ENCODE measurements at places on chromosomes 1 and 21.
A peak's percentile ranks its signal among the peaks of the same experiment; 100 is the strongest.

GRCh38 chr21:42850866-42851391, 28.4 kb downstream of the WDR4 start:
- DNase-seq: no peak

GRCh38 chr1:156704930-156705320, 458 bp downstream of the CRABP2 start:
- DNase-seq: peak; percentile 74

GRCh38 chr1:36284061-36284460, 22.1 kb upstream of the SH3D21 start:
- peak; percentile 47 for DNase-seq

- DNase-seq: no peak
Observed at GRCh38 chr1:159851407-159851806, 11.1 kb downstream of the VSIG8 start.

DNA sequence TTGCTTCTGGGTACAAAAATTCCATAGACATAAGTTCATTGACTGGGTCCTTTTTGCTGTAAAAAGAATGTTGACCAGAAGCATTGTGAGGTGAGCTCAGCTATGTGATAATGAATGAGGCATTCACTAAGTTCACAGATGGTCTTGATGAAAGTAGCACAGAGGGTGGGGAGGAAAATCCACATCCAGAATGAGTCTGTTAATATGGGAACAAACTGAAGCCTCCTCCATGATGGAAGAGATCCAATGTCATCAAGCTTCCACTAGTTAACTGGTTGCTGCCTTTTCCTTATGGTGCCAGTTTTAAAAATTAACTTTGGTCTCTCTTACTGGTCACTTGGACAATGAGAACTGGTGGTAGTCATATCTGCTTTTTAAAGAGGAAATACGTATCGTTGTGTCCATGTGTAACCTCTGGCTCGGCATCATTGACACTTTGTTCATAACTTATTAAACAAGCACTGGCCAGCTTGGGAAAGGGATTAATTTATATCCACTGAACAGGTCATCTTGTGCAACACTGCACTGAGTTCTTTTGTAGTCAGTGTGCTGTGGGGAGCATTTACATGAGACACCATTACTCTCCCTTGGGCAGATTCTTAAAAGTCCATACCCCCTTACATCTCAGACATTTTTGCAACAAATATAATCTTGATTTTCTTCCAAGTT, 88.6 kb downstream of the ADAMTS1 start:
- DNase-seq: peak; percentile 88

- DNase-seq: no peak
Observed at GRCh38 chr1:238826891-238827290, 559.5 kb upstream of the CHRM3 start.

DNA sequence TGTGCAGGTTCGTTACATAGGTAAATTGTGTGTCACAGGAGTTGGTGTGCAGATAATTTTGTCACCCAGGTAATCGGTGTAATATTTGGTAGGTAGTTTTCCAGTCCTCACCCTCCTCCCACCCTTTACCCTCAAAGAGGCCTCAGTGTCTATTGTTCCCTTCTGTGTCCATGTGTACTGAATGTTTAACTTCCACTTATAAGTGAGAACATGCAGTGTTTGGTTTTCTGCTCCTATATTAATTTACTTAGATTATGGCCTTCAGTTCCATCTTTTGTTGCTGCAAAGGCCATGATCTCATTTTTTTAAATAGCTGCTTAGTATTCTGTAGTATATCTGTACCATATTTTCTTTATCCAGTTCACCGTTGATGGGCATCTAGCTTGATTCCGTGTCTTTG, 87.3 kb downstream of the RPS6KC1 start:
- DNase-seq: no peak

DNA sequence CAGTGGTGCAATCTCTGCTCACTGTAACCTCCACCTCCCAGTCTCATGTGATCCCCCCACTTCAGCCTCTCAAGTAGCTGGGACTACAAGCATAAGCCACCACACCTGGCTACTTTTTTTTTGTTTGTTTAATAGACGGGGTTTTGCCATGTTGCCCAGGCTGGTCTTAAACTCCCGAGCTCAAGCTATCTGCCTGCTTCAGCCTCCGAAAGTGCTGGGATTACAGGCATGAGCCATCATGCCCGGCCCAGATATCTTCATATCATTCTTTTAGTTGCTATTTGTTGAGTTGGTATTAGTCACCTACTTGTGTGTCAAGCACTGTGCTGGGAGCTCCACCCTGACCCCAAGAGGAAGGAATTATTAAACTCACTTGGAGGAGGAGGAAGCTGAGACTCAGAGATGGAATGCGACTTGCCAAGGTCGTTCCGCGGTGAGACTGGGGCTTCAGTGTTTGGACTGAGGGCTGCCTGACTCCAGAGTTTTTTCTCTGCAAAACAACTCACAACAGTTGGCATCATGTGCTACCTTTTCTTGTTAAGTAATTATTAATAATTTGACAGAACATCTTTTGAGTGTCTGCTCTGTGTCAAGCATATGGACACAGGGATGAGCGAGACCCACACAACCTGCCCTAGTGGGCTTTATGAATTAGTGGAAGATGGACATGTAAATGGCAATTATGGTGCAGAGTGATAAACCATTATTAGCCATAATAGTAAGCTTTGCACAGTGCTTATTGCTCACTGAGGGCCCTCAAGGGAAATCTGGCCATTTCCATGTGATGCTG, 132.0 kb downstream of the FOXD2 start:
- DNase-seq: peak; percentile 98

GRCh38 chr21:36694593-36695282, 4.2 kb upstream of the SIM2 start:
- no peak for DNase-seq

DNA sequence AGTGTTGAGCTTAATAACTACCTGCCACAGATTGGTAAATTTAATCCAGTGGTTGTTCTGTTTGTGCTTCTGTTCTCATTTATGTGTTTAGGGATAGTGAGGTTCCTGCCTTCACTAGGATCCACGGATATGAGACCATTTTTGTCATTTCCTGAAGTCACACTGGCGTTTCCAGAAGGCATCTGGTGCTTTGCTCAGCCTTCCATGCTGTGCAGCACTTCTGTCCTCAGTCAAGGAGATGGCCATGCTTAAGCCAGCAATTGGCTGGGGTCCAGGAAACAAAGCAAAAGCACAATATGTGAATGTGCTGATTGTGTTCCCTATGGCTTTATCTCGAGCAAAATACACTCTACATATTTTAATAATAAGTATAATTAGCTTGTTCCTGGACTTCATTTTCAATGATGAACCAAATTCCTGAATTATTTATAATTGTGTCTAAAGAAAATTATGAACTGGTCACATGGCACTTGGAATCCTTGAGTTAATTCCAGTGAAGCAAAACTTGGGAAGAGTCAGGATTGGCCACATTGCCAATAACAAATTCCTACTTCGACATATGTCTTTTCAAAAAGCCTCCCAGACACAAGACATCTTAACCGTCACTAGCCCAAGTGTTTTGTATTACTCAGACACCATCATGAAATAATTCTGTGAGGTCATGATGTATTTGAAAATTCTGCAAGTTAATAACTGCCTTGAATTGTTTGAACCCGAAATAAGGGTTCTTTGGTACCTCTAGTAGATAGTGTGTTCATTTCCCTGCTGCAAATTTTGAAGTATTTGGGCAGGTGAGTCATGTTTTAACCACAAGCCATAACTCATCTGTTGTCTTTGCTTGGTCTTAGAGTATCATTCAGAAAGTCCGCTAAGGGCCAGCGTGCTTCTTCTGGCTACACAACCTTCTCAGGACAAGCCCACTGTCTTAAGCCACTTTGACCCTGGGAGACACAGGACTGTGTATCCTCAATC, 412.4 kb downstream of the DISC1 start:
- DNase-seq: peak; percentile 33

DNA sequence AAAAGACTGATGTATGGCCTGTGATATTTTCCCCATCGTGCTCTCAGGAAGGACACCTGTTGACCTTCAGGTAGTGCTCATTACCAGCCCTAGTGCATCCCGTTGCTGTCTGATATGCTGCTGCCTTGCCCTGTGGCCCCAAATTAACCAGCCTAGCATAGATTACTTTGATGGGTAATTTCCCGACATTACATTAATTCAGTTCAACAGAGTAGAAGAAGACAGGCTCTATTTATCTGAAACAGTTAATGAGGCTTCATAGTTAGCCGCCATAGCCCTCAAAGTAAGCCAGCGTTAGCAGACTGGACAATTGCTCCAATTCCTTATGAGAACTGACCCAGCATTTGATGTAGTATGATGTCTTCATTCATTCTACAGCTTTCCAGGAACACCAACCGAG, 257.6 kb downstream of the OLFM3 start:
- DNase-seq: no peak

DNA sequence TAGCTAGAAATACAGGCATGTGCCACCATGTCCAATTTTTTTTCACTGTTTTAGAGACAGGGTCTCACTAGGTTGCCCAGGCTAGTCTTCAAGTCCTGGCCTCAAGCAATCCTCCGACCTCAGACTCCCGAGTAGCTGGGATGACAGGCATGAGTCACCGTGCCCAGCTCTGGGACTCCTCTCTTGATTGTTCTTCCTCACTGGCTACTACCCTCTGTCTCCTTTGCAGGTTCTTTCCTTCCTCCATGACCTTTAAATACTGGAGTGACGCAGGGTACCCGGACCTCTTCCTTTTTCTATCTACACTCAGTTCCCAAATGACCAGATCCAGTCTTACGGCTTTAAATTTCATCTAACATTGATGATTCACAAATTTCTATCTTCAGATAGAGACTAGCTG, 34.9 kb downstream of the ASH1L start:
- DNase-seq: no peak

DNA sequence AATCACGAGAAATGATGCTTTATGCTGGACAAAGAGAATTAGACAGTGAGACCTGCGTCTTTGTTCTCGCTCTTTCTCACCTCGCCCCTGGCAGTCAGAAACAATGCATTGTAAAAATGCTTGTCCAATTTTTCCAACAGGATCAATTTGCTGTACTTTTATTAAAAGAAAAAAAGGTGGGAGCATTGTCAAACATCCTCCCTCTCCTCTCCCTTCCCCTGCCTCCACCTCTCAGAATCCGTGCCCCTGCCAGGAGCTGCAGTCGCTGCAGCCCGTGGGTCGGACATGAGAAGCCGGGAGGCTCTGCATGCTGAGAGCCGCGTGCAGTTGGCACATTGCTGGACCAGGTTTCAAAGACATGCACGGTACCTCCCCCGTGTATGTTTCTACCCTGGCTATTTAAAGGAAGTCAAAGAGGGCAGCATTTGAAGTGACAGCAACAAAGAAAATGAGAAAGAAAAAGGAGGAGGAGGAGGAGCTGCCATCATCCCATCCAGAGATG, 161.0 kb upstream of the KAZN start:
- no peak for DNase-seq

DNA sequence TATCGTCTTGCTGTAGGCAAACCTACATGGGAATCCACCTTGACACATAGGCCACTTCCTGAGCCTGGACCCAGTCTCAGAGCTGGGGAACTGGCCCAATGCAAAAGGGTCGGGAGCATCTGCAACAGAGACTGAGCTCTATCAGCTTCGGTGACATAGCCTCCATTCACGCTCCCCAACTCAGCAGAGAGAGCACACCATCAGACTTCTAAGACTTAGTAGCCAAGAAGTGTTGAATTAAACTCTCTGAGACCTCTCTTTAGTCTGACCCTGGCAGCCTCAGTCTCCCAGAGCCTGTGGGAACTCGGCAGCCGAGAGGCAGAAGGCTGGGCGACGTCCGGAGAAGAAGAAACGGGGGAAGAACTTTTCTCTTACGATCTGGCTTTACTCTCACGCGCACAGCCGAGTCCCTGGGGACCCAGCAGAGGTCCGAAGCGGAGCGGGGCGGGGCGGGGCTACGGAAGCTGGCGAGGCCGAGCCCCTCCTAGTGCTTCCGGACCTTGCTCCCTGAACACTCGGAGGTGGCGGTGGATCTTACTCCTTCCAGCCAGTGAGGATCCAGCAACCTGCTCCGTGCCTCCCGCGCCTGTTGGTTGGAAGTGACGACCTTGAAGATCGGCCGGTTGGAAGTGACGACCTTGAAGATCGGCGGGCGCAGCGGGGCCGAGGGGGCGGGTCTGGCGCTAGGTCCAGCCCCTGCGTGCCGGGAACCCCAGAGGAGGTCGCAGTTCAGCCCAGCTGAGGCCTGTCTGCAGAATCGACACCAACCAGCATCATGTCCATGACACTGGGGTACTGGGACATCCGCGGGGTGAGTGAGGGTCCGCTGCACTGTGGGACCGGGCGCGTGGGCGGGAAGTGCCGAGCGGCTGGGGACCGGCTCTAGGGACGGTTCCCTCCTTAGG, at the start of gene GSTM4:
Gene GSTM4, plus strand, starts transcription at position 485 of the 905 bp plus-strand sequence. Its CDS starts 291 bp downstream, at position 776.
- peak; percentile 81 for DNase-seq

- peak; percentile 34 for DNase-seq
Observed at GRCh38 chr1:109242387-109242786, 7.0 kb upstream of the CELSR2 start.

GRCh38 chr1:230750576-230750975, 3.4 kb downstream of the CAPN9 start:
- no peak for DNase-seq

GRCh38 chr21:38297871-38298270, 41.1 kb downstream of the KCNJ15 start:
- DNase-seq: no peak

- DNase-seq: peak; percentile 46
Observed at GRCh38 chr1:243343970-243344937, 88.4 kb downstream of the SDCCAG8 start.

GRCh38 chr1:40676501-40676900, 11.0 kb upstream of the RIMS3 start:
- no peak for DNase-seq

DNA sequence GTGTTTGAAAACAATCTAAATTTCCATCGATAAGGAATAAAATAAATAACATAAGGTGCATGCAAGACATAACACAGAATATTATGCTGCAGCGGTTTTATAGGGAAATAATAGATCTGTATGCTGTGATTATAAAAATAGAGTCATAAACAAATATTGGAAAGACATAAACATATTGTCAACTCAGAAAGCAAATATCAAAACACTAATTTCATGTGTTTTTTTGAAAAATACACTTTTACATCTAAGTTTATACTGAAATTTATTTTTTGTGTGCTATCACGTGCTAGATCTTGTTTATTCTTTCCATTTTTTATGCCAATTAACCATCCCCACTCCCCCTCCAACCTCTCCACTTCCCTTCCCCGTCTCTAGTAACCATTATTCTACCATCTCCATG, 9.4 kb downstream of the OR6K3 start:
- no peak for DNase-seq

- no peak for DNase-seq
Observed at GRCh38 chr1:177448036-177448615, 277.4 kb downstream of the BRINP2 start.

Data from EH (cell line).